Neural progenitor cell (in vitro differentiated cells): ENCODE measurements at places on chromosomes 12 and 14. TPM values are rescaled to one million over a fixed set of nuclear protein-coding genes. Genes with fewer than 3 reads are reported as not detected.

- no peak for DNase-seq
- peaks cover 34% of the 10 kb centered on the region for H3K4me1 ChIP-seq
- no peaks in the 10 kb centered on the region for H3K27me3 ChIP-seq
- no peak overlapping the region for H3K4me3 ChIP-seq
These were observed 5.0 kb downstream of the LPAR5 start for GRCh38 chr12:6630736-6631135.

- peaks cover 45% of the 10 kb centered on the region for H3K4me1 ChIP-seq
- H3K36me3 ChIP-seq: peaks cover 31% of the 10 kb centered on the region
- H3K4me3 ChIP-seq: peak overlapping the region; percentile 98
- H3K27ac ChIP-seq: no peak overlapping the region
- no peak for DNase-seq
- no peaks in the 10 kb centered on the region for H3K27me3 ChIP-seq
These were observed 3.5 kb downstream of the CDKN1B start for GRCh38 chr12:12720672-12721161.

- H3K27ac ChIP-seq: no peak overlapping the region
- H3K4me1 ChIP-seq: peaks cover 8% of the 10 kb centered on the region
- DNase-seq: no peak
- no peak overlapping the region for H3K4me3 ChIP-seq
- peaks cover 18% of the 10 kb centered on the region for H3K27me3 ChIP-seq
These were observed 34.6 kb upstream of the ADGRD1 start for GRCh38 chr12:130919086-130919485.

- no peak within 1 kb of the TSS for H3K27ac ChIP-seq
- no peaks in the 10 kb centered on the region for H3K36me3 ChIP-seq
- DNase-seq: no peak
- no peak within 1 kb of the TSS for H3K4me3 ChIP-seq
- no peaks in the 10 kb centered on the region for H3K27me3 ChIP-seq
These were observed at the start of gene AICDA for GRCh38 chr12:8612629-8613028. Gene AICDA, minus strand, starts transcription at chr12:8612859. Its CDS starts 92 bp downstream, at chr12:8612767.

DNA sequence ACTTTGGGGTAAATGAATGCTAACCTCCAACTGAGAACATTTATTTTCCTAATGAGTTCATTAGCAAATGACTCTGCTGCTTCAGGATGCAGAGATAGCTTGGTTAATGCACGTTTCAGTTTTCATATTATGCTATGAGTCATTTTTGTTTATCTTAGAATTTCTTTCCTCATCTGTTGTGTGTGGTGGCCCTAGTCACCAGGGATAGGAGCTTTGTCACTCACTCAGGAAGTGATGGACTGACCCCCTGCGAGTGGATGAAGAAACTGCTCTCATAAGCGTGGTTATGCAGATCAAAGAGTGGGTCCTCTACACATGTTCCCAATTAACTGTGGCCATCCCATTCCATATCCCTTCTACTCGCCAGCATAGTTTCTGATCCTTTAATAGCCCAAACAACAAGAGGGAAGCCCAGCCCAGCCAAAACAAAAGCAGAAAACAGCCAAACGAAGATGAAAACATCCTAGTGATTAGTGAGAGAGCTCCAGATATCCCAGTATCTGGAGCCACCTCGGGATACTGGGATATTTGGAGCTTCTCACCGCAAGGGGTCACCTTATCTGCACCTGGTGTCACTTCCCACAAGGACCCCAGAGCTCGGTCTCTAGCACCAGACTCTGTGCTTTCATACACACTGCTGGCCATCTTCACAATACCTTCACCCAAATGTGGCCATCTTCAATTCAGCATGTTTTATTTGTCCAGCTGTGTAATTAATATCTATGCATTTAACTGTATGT is 8.6 kb downstream of the TC2N start:
- H3K36me3 ChIP-seq: no peaks in the 10 kb centered on the region
- peaks cover 5% of the 10 kb centered on the region for H3K4me1 ChIP-seq
- H3K4me3 ChIP-seq: no peak overlapping the region
- no peak overlapping the region for H3K27ac ChIP-seq
- no peaks in the 10 kb centered on the region for H3K27me3 ChIP-seq

DNA sequence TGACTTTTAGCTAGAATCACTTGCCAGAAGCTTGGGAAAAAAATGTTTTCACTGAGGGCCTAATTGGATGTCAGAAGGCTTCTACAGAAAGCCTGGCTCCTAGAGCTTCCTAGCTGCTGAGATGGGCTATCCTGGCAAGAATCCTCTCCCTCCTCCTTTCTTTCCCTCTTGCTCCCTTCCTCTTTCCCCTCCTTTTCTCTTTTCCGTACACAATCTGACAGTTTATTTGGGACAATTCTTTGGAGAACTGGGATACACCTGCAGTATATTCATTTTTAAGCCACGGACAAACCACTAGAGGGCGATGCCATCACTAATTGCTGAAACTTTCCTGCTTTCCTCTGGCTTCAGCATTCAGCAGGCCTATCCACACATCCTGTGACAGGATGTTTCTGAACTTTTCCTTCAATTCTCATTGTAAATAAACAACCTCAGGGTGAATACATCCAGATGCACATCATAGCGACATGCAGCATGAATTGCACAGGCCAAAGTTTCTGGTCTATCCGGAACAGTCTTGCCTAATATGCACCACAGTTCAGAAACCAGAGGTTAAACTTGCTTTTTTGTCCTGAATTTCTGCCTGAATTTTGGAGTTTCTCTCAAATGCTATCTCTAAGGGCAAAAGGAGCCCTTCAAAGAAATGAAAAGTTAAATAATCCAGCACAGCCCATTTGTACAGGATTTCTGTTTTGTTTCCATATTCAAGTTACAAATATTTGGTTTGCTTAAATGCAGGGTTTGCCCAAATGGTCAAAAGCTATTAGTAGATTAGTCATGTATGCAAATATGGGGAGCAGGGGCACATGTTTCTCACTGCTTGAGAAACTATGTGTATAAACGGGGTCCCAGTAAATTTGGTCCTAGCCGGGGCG is 142.8 kb downstream of the PAWR start:
- H3K36me3 ChIP-seq: no peaks in the 10 kb centered on the region
- peak overlapping the region; percentile 5 for H3K4me3 ChIP-seq
- DNase-seq: peak; percentile 64
- peaks cover 34% of the 10 kb centered on the region for H3K4me1 ChIP-seq
- H3K27ac ChIP-seq: peak overlapping the region; percentile 98
- H3K27me3 ChIP-seq: no peaks in the 10 kb centered on the region

- no peak overlapping the region for H3K4me3 ChIP-seq
- peaks cover 22% of the 10 kb centered on the region for H3K4me1 ChIP-seq
- H3K27me3 ChIP-seq: peaks cover 16% of the 10 kb centered on the region
- H3K27ac ChIP-seq: no peak overlapping the region
These were observed 127.7 kb downstream of the DACT1 start for GRCh38 chr14:58765418-58765831.

- no peaks in the 10 kb centered on the region for H3K36me3 ChIP-seq
- no peak for DNase-seq
- no peak overlapping the region for H3K4me3 ChIP-seq
- no peak overlapping the region for H3K27ac ChIP-seq
These were observed 5.4 kb upstream of the MBIP start for GRCh38 chr14:36325853-36326252.

GRCh38 chr12:129385637-129385990 is 518.2 kb downstream of the TMEM132D start:
- DNase-seq: no peak
- H3K27ac ChIP-seq: no peak overlapping the region
- H3K4me1 ChIP-seq: peaks cover 4% of the 10 kb centered on the region
- H3K27me3 ChIP-seq: no peaks in the 10 kb centered on the region
- H3K4me3 ChIP-seq: no peak overlapping the region

DNA sequence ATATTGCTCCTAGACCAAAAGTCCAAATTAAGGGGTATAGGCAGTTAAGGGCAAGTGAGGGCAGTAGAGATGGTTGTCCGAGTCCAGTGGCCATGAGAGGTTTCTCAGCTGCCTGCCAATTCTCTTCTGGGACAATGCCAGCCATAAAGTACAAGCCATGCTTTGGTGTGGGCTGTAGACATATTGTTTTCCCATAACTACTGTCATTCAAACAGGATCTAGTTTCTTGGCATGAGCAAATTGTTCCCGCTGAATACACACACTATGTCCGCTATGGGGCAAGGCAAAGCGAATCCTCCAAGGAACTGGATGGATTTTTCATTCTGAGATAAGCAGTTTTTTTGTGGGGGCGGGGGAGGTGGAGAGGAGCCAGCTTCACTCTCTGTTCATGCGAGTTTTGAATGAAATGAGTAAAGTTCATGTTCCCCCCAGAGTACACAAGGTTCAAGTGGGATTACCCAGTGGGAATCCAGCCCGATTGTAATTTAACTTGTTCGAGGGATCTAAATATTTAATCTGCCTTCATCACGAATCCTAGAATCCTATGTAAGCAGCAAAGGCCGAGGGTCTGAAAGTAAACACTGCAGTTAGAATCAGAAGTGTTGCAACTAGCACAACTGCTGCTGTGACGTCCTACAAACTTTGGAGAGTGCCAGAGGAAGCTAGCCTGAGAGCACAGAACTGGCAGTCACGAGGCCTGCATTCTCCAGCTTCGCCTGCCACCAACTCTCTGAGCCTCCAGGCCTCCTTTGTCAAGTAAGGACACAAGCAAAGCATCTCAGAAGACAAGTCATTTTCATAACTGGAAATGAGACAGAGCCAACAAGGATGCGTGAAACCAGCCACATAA is 137.0 kb downstream of the CRADD start:
- no peaks in the 10 kb centered on the region for H3K4me1 ChIP-seq
- DNase-seq: no peak
- H3K27ac ChIP-seq: no peak overlapping the region
- H3K27me3 ChIP-seq: no peaks in the 10 kb centered on the region
- H3K4me3 ChIP-seq: no peak overlapping the region

DNA sequence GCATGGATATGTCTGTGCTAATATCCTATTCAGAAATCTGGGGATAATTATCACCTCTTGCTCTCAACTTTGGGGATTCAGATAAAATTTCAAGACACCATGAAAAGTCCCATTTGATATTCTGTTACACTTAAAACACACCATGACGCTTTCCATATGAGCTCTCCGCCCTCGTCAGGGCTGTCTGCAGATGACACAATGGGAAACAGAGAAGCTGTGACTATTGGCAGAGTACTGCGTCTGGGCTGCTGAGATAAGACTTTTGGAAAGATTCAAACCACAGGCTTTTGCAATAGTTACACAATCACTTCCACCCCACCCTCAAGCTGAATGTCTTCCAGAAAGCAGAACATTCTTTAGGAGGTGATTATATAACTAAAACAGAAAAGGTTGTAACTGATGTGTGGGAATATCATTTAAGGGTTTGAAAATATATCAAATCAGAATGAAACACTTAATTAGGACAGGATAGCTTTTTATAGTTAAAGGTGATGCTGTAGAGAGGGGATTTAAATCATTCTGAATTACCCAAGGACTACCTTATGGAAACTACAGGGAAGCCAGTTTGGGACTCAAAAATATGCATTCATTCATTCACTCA is 75.3 kb upstream of the TMPO start:
- no peaks in the 10 kb centered on the region for H3K36me3 ChIP-seq
- no peaks in the 10 kb centered on the region for H3K27me3 ChIP-seq
- DNase-seq: no peak
- H3K4me3 ChIP-seq: no peak overlapping the region

GRCh38 chr14:103091041-103091882 is 3.3 kb upstream of the EXOC3L4 start:
- no peak overlapping the region for H3K27ac ChIP-seq
- DNase-seq: peak; percentile 84
- no peaks in the 10 kb centered on the region for H3K4me1 ChIP-seq
- H3K27me3 ChIP-seq: peaks cover 25% of the 10 kb centered on the region
- peak overlapping the region; percentile 49 for H3K4me3 ChIP-seq

DNA sequence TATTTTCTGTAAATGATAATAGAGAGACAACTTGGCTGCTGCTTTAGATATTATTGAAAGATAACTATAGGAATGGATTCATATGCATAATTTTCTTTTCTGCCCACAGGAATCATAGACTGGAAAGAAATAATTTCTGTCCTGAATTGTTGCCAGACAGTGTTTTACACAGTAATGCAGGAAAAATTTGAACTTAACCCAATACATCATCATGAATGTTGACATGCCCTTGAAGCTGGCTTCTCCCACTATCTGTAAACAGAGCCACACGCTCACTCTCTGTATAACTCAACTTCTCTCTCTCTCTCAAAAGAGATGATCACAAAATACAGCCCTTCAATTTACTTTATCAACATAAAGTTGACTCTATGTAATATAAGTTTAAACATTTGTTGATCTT is 56.6 kb downstream of the PAX9 start:
- no peaks in the 10 kb centered on the region for H3K27me3 ChIP-seq
- no peak overlapping the region for H3K27ac ChIP-seq
- H3K36me3 ChIP-seq: no peaks in the 10 kb centered on the region
- DNase-seq: no peak

DNA sequence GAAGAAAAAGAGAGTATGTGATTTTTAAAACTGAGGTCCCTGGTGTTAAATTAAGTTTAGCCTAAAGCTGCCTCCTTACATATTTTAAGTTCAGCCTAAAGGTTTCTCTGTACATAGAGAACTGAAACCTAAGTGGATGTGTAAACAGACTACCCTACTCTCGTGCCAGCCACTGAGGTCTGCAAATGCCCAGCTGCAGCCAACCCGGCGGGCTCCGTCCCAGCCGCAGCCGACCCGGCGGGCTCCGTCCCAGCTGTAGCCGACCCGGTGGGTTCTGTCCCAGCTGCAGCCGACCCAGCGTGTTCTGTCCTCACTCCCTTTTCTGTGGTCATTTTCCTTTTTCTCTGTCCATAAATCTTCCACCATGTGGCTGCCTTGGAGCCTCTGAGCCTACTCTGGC is 97.2 kb upstream of the SFSWAP start:
- no peaks in the 10 kb centered on the region for H3K36me3 ChIP-seq
- peaks cover 4% of the 10 kb centered on the region for H3K27me3 ChIP-seq
- H3K4me1 ChIP-seq: peaks cover 3% of the 10 kb centered on the region
- no peak overlapping the region for H3K27ac ChIP-seq

DNA sequence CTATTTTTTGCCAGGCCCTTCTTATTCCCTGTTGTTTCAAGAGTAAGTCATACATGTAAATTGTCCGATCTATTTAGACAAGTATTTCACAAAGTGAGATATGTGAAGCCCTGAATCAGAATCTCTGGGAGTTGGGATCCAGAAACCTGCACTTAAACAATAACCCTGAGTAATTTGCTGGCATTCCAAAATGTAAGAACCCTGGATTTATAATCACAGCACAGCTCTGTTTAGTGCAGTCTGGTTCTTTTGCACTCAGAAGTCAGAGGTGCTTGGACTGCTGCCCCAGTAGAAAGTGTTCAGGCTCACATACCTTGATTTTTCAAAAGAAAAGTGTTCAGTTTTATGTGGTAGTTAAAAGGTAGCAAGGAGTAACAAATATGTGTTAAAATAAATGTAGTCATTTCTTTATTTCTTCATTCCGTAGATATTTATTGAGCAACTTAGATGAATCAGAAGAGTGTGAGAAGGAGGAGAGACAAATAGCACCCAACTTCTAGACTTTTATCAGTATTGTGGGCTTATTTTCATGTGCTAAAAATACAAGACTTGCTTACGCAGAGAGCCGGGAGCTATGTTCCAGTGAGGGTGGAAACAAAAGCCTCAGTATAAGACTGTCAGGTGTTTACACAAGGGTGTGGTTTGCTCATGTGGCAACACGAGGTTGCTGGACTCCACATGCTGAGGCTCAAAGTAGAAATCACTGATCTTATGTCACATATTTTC is 70.1 kb downstream of the SYNE2 start:
- no peak for DNase-seq
- no peak overlapping the region for H3K4me3 ChIP-seq
- no peaks in the 10 kb centered on the region for H3K27me3 ChIP-seq
- no peaks in the 10 kb centered on the region for H3K4me1 ChIP-seq
- no peaks in the 10 kb centered on the region for H3K36me3 ChIP-seq

RERGL gene
- total RNA-seq: not detected in 2 replicates

DUSP16 gene
- total RNA-seq: 24.0 and 26.1 TPM in 2 replicates

RAB5B gene
- 62.9 and 64.5 TPM in 2 replicates for total RNA-seq

RASAL1 gene
- 0.50 and 1.4 TPM in 2 replicates for total RNA-seq

CCDC38 gene
- 0.12 and 0.13 TPM in 2 replicates for total RNA-seq

LMO3 gene
- total RNA-seq: 39.1 and 54.3 TPM in 2 replicates

PMCH gene
- not detected in 2 replicates for total RNA-seq

OR6C68 gene
- total RNA-seq: not detected in 2 replicates

GPR84 gene
- total RNA-seq: not detected in 2 replicates

PTGR2 gene
- 18.8 and 87.2 TPM in 2 replicates for total RNA-seq
